ENCODE measurements at places on chromosomes 6 and 20. TPM values are rescaled to one million over a fixed set of nuclear protein-coding genes. Genes with fewer than 3 reads are reported as not detected.

The TSBP1 gene
- not detected for total RNA-seq

The GPR6 gene
- not detected for total RNA-seq

The RBPJL gene
- not detected for total RNA-seq

The FAM209B gene
- 1.0 TPM for total RNA-seq

The LY6G5C gene
- total RNA-seq, result 1.6 TPM
